NCI-H524 treated with DMSO at 0.1 percent for 48 hours (cell line): ENCODE measurements at places on chromosomes 6 and 20.

DNA sequence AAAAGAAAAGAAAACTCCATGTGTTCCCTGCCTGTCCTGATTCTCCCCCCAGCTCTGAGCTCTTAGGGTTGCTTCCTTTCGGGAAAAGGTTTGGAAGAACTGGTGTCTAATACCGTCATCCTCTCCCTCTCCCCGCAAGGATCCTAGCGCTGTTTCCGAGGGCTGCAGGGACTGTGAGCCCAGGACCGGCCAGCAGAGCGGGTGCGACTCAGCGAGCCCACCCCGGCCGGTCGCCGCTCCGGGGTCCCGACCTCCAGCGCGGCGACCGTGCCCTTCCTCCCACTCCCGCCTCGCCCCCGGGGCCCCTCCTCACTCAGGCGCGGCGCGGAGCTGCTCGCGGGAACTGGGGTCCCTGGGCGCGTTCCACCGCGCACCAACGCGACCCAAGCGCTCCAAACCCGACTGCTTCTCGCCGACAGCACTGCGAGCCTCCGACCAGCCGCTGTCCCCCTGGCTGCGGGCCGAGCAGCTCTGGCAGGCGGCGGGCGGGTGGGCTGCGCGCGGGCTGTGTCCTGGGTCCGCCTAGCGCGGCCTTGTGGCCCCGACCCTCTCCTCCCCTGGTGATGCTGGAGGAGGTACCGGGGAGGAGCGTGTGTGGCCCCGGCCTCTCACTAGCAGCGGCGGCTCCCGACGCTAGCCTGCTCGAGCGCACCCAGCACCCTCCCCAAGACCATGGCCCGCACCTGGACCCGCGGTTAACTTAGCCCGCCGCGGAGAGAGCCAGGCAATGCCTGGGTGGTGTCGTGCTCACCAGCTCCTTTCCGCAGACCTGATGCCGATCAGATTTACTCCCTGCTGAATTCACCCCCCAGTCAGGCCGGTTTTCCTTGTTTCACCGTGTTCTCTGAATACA, at the start of gene PLA2G7:
Gene PLA2G7, minus strand, starts transcription at position 509 of the 853 bp plus-strand sequence. CDS start 12,484 bp downstream, outside the sequence.
- DNase-seq: no peak

DNA sequence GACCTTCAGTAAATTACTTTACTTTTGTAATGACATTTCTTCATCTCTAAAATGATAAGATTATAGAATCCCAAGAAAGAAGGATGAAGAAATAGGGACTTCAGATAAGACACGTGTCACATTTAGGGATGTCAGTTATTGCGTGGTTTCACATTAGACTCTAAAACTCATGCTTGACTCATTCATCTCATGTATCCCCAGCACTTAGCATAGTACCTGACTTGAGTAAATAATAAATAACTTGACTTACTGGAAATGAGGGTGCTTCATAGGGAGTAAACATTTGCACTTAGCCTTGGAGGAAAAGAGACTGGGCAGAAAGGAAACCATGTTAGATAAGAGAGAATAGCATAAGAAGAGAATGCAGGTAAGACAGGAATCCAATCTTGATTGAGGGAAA, 37.2 kb downstream of the VTA1 start:
- DNase-seq: no peak

DNA sequence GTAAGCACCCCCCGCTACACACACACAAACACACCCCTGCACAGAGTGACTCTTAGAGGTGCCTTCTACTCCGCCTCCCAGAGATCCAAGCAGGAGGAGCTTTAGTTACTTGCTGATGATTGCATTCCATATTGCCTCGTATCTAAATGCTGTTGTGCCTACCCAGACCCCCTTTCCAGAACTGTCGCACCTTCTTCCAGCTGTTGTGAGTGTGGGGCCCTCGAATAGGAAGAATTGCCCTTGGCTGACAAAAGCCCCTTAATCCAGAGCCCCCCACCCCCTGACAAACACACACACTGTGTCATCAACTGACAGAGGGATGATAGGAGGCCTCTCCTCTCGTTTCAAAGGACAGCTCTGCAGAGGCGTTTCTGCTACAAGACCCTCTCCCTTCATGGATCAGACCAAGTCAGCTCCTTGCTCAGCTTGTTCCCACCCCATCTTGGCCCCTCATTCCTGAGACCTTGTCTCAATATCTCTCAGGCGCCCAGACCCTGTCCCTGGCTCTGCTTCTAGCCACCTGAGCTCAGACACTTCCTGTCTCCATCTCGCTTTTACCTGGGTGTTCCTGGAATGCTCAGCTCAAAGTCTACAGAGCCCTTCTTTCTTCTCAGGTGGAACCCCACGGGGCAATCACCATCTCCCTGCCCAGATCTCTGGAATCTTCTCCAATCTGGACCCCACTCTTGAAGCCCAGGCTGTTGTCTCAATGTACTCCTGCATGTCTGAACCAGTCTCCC, 4.0 kb upstream of the VSX1 start:
- DNase-seq: no peak

DNA sequence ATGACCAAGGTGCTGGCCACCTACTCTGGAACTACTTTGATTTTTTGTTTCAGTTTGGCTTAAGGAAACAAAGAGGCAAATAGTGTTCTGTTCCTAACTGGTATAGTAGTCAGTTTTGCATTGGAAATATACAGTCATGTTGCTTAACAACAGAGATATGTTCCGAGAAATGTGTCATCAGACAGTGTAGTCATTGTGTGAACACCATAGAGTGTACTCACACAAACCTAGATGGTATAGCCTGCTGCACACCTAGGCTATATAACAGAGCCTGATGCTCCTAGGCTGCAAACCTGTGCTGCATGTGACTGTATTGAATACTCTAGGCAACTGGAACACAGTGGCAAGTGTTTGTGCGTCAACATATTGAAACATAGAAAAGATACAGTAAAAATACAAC, 80.4 kb downstream of the ARID1B start:
- no peak for DNase-seq

DNA sequence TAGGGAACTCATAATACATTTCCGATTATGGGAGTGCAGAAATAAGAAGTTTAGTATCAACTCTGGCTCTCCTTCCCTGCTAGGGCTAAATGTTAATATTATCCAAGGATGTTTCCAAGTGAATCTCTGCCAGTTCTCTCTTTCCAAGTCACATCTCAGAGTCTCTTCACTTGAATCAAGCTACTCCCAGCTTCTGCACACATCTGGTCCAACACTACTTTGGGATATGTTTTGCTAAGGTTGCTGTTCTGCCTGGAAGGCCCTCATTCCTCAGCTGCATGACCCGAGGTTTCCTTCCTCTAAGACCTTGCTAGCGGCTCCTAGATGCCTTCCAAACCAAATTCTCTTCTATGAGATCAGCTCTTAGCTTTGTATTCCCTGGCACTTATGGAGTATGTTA, 331.8 kb downstream of the GJA1 start:
- DNase-seq: no peak

GRCh38 chr20:24479595-24479994, 10.2 kb downstream of the SYNDIG1 start:
- no peak for DNase-seq

DNA sequence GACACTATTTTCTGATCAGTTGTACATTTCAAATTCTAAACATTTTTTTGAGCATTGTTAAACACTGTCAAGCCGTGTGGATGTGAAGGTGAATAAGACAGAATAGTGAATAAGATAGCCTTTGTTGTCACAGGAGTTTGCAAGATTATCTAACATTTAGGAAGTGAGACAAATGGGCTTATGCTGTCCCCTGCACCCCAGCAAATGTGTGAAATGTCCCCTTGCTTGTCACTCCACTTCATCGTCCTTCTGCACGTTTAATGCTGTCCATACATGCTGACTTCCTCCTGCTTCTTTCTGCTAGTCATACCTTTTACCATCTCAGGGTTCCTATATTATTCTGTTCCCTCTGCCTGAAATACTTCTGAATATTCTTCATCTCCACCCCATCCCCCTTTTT, 62.6 kb downstream of the CBFA2T2 start:
- DNase-seq: peak; percentile 79

DNA sequence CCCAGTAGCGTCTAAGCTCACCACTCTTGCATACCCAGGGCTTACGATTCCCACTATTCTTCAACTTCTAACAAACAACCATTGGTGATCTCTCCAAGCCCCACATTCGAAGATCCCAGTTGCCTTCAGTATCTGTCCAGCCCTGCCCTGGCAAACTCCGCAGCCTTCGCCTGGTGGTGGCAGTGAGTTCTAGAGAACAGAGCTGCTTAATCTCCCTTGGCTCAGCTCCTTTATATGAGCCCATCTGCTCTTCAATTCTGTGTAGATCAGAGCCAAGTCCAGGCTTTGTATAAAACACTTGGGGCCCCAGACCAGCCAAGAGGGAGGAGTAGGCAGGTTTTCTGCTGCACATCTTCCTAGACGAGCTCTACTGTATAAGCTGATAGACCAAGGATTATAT, 193.3 kb downstream of the PHACTR1 start:
- peak; percentile 38 for DNase-seq

- no peak for DNase-seq
These were observed 150.3 kb downstream of the NKAIN2 start for GRCh38 chr6:123953920-123954319.

DNA sequence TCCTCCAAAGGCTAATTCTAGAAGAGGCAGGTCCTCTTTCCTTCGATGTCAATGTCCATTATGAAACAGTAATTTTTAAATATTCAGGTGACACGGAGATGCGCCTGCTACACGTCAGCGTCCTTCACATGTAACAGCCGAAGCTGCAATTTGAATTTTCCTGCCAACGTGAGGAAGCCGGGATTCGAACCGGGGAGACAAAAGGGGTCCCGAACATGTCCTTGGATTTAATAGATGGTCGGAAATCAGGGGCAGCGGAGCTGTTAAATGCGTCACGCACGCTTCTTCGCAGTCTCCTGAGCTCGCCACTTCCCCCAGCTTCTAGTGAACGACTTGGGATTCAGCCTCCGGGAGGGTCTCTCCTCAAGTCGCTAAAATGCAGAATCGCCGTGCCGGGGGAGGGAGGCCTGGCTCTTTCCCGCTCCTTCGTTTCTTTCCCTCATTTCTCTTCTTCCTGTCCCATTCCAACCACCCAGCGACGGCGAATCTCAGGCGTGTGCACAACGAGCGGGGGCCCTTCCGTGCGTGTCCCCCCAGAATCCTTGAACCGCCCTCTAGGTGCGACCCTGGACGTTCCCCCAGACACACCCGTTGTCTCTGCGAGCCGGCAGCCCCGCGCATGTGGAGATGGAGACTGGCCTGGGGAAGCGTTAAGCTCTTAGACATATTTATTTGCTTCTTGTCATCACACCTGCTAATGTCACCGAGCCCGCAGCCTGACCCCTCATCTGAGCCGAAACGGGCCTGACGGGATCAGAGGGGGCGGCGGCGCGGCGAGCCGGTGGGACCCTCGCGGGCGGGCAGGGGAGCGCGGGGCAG, 1.3 kb upstream of the FOXC1 start:
- no peak for DNase-seq

- DNase-seq: no peak
These were observed 160.6 kb downstream of the GRM4 start for GRCh38 chr6:33985313-33985751.

- DNase-seq: no peak
These were observed 26.4 kb downstream of the MAP3K4 start for GRCh38 chr6:161017766-161018564.
